T47D (cell line): ENCODE measurements at places on chromosomes 4 and X.

DNA sequence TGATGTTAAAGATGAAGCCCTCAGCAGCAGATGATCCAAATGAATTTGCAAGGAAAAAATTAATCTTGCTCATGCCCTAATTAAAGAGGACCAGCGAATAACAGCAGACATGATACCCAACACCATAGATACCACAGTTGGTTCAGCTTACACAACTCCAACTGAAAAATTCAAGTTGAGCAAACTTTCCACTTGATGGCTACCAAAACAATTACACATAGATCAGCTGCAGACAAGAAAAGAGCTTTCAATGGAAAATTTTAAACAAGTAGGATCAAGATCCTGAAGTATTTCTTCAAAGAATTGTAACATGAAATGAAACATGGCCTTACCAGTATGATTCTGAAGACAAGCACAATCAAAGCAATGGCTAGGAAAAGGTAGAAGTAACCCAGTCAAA is 90.0 kb downstream of the KLHL13 start:
- no peak for DNase-seq

- DNase-seq = no peak
These were observed 4.6 kb upstream of the LUZP4 start for GRCh38 chrX:115284877-115285276.

- DNase-seq = no peak
These were observed 568.1 kb upstream of the DIPK2B start for GRCh38 chrX:45768666-45769236.

- DNase-seq = no peak
These were observed 106.3 kb upstream of the TNIP3 start for GRCh38 chr4:121270389-121270788.

GRCh38 chr4:26476545-26476944 is 13.7 kb downstream of the CCKAR start:
- DNase-seq = no peak

DNA sequence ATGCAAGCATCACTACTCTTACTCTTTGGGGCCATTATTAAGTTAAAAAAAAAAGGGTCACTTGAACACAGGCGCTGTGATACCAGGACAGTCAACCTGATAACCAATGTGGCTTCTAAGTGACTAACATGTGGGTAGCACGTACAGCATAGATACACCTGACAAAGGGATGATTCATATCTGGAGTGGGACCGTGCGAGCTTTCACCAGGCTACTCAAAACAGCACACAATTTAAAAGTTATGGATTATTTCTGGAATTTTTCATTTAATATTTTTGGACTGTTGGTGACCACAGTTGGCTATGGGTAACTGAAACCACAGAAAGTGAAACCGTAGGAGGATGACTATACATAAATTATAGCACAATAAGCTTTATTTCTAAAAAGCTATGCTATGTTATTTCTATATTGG is 113.8 kb upstream of the STIM2 start:
- DNase-seq = no peak

GRCh38 chr4:15253349-15253748 is 174.5 kb upstream of the C1QTNF7 start:
- DNase-seq = no peak

DNA sequence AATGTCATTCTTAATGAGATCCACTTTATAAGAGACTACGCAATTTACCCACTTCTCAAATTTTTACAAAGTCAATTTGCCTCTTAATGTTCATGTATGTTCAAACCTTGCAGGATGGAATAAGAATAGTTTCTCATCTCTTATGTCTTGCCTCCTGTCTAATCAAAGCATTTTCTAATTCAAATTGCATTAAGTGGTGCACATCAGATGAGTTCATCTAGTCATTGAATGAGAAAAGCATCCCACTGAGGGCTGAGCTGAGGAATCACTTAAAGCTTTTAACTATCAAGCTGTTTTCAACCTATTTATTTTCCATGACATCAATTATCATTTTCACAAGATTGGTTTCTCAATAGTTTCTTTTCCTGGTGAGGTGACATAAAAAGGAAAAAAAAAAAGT is 1964.0 kb downstream of the PCDH7 start:
- DNase-seq = no peak

DNA sequence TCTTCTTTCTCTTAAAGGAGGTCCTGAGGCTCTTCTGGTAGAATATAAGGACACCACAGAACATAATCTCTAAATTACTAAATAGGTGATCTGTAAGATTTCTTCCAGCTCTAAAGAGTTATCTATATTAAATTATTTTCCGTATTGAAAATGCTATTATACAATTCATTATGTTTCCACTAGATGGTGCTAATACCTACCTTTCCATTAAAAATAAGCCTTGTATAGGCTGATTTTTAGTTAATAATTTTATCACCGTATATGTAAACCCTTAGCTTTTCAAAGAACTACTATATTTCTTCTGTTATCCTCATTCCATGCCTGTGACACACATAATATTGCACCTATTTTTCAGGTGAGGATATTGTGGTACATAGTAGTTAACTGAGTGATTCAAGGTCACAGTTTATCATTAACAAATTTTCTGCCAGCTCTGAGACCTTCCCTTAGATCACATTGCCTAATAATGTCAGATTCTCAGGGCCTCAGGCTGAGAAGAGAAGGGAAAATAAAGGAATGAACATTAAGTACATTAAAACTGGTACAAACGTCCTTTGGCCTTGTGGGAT is 138.8 kb downstream of the TEX11 start:
- DNase-seq = no peak

DNA sequence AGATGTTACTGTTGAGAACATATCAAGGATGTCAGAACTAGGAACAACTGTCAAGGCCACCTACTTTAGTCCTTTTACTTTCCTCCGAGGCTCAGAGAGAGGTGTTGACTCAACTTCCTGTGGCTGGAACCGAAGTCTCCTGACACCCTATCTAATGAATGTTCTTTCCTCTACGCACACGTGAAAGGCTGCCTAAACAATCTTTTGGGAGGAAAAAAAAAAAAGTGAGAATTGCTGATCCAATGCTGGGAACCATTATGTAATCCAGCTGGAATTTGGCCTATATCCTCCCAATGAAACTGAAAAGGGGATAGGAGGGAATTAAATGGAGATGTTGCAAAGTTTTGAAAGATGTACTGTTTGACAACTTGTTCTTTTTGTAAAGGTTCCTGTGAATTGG is 8.3 kb upstream of the MAP7D3 start:
- no peak for DNase-seq

DNA sequence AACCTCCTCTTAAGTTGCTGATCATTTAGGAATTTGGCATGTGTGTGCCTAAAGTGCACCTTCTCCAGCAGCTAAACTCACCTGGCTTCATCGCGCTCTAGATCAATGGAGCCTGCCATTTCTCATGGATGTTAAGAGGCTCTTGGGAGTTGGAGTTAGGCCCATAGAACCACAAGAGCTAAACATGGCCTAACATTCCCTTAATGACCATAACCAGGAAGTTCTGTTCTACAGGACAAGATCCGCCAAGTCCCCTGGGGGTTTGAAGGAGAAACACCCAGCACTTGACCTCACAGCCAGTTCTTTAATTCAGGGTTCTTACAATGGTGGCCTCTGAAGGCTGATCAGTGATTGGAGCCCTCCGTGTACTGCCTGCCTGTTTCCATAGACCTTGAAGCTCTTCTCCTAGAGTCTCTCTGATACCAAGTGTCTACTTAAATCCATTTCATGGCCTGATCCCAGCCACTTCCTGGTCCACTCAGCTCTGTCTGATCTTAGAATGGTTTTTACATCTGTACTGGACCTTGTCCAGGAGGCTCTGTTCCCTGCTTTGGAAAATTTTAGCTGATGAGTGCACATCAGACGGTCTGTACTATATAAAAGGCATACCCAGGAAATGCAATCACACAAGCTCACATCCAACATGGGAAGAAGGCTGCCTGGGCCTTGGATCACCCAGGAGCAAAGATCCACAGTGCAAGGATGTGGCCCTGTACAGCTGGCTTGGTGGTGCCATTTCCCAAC is 45.1 kb downstream of the RPS3A start:
- no peak for DNase-seq

GRCh38 chrX:22585831-22586230 is 313.1 kb downstream of the CBLL2 start:
- no peak for DNase-seq

DNA sequence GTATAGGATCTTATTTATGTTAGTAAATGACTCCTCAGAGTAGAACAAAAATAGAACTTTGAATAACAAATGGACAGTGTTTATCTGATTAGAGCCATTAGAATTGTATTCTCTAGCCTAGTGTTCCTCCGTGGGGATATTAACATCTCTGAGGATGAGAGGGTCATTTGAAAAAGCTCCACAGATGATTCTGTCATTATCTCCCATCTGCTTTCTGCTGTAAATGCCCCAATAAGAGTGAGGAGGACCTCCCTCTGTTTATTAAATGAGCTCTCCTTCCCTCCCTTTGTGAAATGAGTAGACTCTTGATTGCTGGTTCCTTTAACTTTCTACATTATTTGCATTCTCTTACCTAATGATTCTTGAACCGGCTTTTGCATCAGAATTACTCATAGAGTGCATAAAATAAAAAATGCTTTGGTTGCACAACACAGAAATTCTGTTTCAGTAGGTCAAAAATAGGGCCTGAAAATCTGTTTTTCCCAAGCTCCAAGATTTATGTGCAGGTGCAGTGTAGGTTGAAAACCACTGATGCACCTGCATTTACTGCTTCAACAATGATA is 18.0 kb downstream of the GC start:
- DNase-seq = no peak
